ENCODE measurements at places on chromosomes 6 and 20.
A peak's percentile ranks its signal among the peaks of the same experiment; 100 is the strongest.

GRCh38 chr6:168209420-168209819, 110.2 kb downstream of the DACT2 start:
- DNase-seq = no peak

DNA sequence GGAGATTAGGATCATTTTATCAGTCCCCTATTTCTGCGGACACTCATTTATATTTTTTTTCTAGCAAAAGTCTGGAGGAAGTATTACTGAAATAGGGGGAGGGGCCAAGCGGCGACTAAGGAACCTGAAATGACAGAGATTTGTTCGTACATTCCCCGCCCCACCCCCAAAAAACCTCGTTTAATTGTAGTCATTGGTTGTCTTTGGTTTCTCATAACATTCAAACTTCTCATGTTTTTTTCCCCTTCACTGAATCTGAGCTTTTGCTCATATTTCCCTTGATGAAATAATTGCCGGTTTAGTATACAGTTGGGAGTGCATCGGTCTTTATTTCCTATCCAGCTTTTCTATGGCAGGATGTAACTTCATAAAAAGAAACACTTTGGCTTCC, 768 bp upstream of the FYN start:
- peak; percentile 74 for DNase-seq

DNA sequence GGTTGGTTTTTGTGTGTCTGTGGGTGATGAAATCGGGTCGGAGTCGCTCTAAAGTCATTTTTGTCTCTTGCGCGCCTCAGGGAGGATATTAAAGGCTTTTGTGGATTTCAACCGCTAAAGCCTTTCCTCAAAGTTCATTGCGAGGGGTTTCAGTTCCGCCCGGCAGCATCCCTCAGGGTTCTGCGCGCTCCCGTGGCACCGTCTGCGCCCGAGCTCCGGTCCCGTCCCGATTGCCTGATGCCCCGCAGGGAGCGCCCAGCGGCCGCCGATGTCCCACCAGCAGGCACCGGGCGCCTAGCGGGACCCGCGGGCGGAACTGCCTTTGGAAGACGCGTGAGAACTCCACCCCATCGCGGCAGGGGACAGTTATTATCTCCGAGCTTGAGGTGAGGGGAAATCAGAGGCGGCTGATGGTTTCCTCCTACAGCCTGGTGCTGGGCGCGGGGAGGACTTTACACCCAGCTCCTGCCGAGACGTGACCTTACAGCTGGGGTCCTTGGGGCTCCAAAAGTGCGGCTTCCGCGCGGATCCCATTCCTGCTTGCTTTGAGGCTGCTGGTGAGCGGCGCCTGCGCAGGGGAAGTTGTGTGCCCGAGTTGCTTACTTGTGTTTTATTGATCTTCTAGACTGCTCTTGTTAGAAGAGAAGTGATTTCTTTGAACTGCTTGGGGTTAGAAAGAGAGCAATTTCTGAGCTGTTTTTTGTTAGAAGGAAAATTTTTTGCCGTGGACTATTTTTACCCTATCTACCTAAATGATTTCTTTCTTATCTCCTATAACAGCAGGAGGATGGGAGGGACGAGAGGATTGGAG, 27.1 kb downstream of the ULBP1 start:
- DNase-seq = no peak

- peak; percentile 47 for DNase-seq
Observed at GRCh38 chr6:15023448-15023847, 222.4 kb upstream of the JARID2 start.

DNA sequence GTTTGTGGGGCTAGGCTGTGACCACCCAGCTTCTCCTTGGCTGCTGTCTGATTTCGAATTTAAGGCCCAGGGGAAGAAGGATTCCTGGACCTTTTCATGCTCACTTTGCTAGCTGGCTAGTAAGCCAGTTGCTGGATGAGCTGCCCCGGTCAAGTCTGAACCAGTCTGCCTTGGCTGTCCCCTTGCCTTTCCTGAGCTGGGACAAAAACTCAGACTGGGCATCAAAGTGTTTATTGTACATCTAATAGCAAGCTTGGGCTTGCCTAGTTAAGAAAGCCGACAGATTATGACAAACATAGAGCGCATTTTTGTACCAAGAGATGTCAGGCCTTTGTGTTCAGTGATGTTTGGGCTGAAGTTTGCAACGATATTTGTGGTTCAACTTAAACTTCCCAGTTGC, 750 bp upstream of the PAK5 start:
- DNase-seq = no peak

DNA sequence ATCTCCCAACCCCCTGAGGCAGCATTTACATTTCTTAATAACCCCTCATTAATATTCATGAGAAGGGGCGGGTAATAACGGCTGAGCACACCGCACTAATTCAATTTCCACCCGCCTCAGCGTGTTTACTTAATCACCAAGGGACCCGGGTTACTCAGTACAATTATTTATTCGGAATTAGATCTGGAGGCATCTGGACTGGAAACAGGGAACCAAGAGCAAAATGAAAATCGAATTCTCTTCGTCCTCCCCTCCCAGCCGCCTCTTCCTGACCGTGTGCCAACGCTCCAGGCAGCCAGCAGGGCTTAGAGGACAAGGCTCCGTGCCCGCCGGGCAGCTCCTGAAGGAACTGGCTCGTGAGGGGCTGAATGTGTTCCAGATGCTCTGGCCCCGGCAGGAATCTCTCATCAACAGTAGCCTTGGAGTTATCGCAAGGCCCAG, 23.5 kb upstream of the CTNNBL1 start:
- no peak for DNase-seq

DNA sequence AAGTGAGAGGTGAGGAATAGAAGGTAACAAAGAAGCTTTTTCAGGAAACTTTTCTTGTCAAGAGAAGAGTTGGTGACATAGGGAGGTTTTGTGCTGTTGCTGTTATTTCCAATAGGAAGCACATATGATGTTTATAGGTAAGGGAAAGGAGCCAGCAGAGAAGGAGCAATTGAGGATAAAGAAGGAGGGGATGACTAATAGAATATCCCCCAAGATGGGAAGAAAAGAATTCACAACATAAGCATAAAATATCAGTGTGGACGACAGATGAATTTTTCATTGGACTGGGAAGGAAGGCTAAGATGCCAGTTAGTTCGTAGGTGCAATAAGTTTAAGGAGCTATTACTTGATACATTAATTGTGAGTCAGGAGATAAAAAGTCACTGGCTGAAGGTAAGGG, 8.5 kb upstream of the BEND6 start:
- DNase-seq = no peak

GRCh38 chr6:76490456-76490855, 418.0 kb upstream of the IMPG1 start:
- DNase-seq = no peak

DNA sequence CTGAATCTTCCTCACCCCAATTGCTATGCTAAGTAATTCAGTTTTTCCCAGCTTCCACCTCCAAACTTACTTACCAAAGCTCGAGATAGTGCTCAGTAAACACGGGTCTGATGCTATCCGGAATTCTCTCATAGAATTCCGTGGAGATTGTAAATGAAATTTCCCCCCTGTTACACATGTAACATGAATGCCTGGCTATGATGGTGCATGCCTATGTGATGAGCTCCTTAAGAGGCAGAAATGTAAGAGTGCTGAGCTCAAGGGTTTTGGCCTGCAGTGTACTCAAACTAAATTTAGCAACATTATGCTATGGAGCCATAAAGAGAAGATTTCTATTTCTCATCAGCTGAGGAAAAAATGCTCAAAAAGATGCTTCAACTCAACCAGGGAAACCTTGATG, 133.4 kb upstream of the FUT9 start:
- no peak for DNase-seq

GRCh38 chr6:3323148-3323547, 64.4 kb downstream of the PSMG4 start:
- no peak for DNase-seq

DNA sequence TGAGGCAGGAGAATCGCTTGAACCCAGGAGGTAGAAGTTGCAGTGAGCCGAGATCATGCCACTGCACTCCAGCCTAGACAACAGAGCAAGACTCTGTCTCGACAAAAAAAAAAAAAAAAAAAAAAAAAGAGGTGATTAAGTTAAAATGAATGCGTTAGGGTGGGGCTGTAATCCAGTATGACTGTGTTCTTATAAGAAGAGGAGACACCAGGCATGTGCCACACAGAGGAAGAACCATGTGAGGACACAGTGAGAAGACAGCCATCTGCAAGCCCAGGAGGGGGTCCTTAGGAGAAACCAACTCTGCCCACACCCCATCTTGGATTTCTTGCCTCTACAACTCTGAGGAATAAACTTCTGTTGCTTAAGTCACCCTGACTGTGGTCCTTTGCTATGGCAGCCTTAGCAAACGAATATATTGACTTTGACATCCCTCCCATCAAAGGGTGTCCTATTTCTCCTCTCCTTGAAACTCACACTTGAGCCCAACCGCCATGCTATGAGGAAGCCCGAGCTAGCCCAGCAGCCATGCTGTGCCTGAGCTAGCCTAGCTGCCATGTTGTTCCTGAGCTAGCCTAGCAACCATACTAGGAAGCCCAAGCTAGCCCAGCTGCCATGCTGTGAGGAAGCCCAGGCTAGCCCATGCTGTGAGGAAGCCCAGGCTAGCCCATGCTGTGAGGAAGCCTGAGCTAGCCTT, 15.8 kb upstream of the PPP1R16B start:
- DNase-seq = no peak

DNA sequence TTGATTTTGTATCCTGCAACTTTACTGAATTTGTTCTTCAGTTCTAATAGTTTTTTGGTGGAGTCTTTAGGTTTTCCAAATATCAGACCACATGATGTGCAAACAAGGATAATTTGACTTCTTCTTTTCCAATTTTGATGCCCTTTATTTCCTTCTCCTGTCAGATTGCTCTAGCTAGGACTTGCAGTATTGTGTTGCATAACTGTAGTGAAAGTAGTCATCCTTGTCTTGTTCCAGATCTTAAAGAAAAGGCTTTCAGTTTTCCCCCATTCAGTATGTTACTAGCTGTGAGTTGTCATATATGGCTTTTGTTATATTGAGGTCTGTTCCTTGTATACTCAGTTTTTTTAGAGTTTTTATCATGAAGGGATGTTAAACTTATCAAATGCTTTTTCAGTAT, 4.6 kb downstream of the MICB start:
- DNase-seq = no peak

DNA sequence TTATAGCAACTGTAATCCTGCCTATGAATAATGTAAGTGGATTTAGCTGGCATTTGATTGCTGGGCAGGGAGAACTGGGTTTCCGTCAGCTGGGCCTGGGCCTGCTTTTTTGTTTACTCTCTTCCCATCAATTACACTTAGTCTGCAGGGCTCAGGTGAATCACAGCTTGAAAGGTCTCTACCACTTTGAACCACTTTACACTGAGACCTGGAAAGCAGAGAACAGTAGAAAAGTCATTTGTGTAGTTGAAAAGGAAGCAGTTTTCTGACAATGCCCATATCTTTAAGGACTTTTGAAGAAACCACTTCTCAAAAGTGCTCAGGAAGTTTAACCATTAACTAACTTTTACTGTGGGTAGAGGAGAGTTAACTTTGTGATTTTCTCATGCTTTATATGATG, 315.4 kb upstream of the SASH1 start:
- no peak for DNase-seq

DNA sequence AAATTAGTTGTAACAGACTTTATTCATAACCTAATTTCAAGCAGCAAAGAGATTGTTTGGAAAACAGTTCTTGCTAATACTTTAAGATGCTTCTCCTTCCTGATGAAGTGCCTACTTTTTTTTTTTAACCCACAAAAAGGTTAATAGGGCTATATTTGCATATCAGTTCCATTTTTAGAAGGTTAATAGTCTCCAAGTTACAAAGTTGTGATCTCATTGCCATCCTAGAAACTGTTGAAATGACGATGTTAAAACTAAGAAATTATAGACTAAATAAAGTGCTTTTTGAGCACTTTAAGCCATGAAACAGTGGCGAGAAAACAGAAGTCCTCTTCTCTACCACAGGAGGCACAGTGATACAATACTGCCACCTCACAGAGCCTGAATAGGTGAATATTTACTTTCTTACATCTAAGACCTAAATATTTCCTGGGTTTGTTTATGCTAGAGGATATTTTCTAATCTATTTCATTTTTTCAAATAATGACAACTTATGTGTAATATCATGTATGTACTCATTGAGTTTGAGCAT, 5.3 kb downstream of the RNF144B start:
- DNase-seq = no peak

DNA sequence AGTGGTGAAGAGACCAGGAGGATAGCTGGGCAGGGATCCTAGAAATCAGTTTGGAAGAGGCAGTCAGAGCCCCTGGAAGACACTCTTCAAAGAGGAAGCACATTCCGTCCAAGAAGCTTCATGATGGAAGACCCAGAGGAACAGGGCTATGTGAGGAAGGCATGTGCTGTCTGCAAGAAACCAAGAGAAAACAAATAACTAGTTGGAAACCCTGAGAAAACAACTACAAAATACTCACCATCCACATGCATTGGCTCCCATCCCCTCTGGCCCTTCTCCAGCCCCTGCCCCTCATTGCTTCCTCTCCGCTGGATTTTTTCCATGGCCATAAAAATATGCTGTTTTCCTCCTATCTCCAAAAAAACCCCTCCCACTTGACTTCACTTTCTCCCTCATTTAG, 40.9 kb upstream of the SMOC2 start:
- DNase-seq = no peak

- DNase-seq = no peak
Observed at GRCh38 chr20:706366-706885, 30.8 kb upstream of the SCRT2 start.

DNA sequence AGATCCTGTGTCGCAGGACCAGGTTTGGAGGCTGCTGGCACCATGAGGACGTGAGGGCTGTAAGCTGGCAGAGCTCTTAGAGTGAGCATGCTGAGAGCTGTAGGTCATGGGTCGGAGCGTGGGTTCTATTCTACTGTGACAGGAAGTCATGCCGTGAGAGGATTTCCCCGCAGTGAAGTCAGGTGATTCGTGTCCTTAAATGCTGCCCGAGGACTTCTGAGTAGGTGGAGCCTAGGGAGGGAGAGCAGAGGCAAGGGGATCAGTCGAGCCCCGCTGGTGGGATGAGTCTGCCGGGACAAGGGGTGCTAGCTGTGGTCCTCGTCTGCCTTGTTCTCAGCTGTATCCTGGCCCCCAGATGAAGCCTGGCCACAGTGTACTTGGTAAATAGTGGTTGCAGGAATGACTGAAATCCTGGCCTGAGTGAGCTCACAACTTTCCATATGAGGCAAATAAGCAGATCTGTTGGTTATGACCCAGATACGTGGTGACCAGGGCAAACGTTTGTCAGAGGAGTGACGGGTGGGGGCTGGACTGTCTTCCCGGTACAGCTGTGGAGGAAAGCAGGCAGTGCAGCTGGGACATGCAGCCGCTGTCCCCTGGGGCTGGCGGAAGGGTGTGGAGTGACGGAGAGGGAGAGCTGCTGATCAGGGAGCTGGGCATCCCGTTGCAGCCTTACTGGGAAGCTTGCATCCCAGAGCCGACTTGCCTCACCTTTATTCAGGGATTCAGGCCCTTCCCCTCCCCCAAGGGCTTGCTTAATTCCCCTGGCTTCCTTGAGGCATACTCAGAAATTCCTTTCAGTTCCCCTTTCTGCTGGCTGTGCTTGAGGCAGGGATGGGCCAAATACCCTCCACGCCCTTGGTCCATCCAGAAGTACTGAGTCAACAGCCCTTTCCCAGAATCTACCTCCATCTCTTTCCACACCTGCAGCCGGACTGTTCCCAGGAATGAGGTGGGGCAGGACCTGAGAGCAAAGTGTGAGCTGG, 250.9 kb upstream of the RREB1 start:
- DNase-seq = peak; percentile 20

Measured in CD4-positive, alpha-beta T cell treated with Interleukin-21 for 1 hour (primary cell).